H9 (cell line): ENCODE measurements at places on chromosomes 1 and 21. TPM values are rescaled to one million over a fixed set of nuclear protein-coding genes. Genes with fewer than 3 reads are reported as not detected.
A peak's percentile ranks its signal among the peaks of the same experiment; 100 is the strongest.

IGFN1 gene
- not detected in 2 replicates for total RNA-seq

- DNase-seq: no peak
Measured at GRCh38 chr1:229197265-229197585, 73.7 kb upstream of the RAB4A start.

DNA sequence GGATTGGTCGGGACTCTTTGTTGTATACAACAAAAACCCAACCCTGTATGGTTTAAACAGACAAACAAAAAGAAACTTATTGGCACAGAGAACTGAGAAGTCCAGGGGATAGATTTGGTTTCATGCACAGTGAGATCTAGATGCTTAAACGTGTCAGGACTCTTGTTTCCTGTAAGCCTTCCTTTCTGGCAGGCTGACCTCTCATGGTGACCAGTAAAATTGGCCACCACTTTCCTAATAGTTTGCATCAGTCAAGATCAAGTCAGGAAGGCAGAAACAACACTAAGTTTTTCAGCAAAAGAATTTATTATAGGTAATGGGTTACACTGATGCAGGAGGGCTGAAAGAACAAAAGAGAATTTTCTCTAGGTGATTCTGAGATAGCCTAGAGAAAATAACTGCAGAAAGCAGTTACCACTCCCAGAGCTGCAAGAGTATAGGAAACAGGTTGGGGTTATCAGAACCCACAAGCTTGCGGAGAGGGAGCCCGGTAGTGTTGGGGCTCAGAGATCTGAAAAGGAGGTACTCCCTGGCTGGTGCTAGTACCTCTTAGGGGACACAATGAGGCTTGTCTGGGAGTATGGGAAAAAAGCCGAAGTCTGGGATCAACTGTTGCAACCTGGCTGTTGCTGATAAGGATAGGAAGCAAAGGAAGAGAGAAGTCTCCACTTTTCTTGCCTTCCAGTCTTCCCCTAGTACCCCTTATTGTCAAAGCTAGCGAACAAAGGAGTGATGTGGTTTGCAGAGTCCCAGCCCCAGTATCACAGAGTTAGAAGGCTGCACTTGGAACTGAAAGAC lies 21.4 kb downstream of the CITED4 start:
- DNase-seq: no peak

POGZ gene
- total RNA-seq: 93.0 and 102 TPM in 2 replicates

GRCh38 chr1:43450251-43450941 lies 3.3 kb downstream of the HYI start:
- DNase-seq: peak; percentile 20
